ENCODE measurements at places on chromosomes 1 and 21.
A peak's percentile ranks its signal among the peaks of the same experiment; 100 is the strongest.

GRCh38 chr1:59285691-59286090 lies 11.2 kb upstream of the FGGY start:
- DNase-seq = no peak

- DNase-seq = no peak
Observed at GRCh38 chr1:115767403-115767802, 1.1 kb downstream of the CASQ2 start.

- DNase-seq = no peak
Observed at GRCh38 chr1:99676876-99677275, 31.0 kb downstream of the PALMD start.

DNA sequence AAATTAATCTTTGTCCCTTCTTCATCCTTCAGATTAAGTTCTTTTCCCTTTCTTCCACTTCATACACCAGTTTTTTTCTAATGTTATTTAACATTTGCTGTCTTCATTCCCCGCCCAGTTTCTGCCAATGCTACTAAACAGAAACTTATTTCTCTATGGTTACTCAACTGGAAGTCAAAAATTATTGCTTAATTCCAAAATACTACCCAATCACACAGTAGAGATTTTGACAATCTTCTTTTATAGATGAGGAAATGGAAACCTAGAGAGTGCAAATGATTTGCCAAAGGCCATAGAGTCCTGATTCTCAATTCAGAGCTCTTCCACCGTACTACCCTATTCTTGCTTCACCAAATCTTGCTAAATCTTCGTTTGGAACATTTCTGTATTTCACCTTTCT lies 58.1 kb upstream of the SH3GLB1 start:
- no peak for DNase-seq

GRCh38 chr1:220970311-220970710 lies 91.1 kb downstream of the HLX start:
- no peak for DNase-seq

- DNase-seq = no peak
Observed at GRCh38 chr1:174090471-174090870, 68.3 kb upstream of the RC3H1 start.

- DNase-seq = no peak
Observed at GRCh38 chr21:29449306-29449950, 150.7 kb downstream of the BACH1 start.

- DNase-seq = peak; percentile 73
Observed at GRCh38 chr21:36297938-36298572, 21.9 kb upstream of the MORC3 start.

GRCh38 chr1:78334952-78335351 lies 155.8 kb upstream of the PTGFR start:
- DNase-seq = no peak

DNA sequence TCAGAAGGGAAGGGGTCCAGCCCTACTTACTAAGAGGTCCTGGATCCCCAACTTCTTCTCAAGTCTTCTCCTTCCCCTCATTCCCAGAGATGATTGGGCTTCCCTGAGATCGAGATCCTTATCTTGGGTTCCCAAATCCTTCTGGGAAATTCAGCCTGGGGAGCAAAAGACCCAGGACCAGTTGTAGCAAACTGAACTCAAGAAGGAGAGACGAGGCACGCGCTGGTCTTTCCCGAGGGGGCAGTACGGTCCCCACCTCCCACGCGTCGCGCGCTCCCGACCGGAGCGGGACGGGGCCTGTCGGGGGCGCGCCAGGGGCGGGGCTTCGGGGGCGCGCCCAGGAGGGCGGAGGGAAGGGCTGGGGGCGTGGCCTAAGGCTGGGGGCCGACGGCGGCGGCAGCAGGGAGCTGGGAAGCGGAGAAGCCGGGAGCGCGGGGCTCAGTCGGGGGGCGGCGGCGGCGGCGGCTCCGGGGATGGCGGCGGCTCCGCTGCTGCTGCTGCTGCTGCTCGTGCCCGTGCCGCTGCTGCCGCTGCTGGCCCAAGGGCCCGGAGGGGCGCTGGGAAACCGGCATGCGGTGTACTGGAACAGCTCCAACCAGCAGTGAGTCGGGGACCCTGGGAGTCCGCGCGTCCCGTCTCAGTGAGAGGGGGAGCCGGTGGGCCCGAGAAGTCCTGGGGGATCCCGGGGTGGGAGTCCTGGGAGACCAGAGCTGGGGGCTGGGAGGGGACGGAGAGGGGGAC lies at the start of gene EFNA3:
Gene EFNA3, plus strand, starts transcription at position 369 of the 741 bp plus-strand sequence. Its CDS starts 105 bp downstream, at position 474.
- DNase-seq = peak; percentile 56

All from stimulated activated CD4-positive, alpha-beta T cell treated with anti-CD3 and anti-CD28 coated beads, Interleukin-1b, Interleukin-23, amount 100 ng/mL, for 48 hours (primary cell).